ENCODE measurements at places on chromosomes 3 and 15. TPM values are rescaled to one million over a fixed set of nuclear protein-coding genes. Genes with fewer than 3 reads are reported as not detected.

The CTXN2 gene
- total RNA-seq, result not detected

The OR5K2 gene
- not detected for total RNA-seq

The LINGO1 gene
- total RNA-seq, result under 0.01 TPM

The RETNLB gene
- not detected for total RNA-seq

The FBXO40 gene
- not detected for total RNA-seq

The CMTM8 gene
- 1.4 TPM for total RNA-seq

The CCR5 gene
- not detected for total RNA-seq

The CLDN18 gene
- not detected for total RNA-seq

The CFAP92 gene
- not detected for total RNA-seq

The CELF6 gene
- 0.36 TPM for total RNA-seq

The HAUS2 gene
- 18.5 TPM for total RNA-seq

The GOLIM4 gene
- 50.1 TPM for total RNA-seq

The OCA2 gene
- not detected for total RNA-seq

The A4GNT gene
- not detected for total RNA-seq

The NR2E3 gene
- total RNA-seq, result under 0.01 TPM

The ALAS1 gene
- 35.4 TPM for total RNA-seq

The LSMEM2 gene
- not detected for total RNA-seq

The SPATA12 gene
- not detected for total RNA-seq
